Thymus (tissue), 14 donors: ENCODE measurements at places on chromosomes 1 and 21.

- no peak overlapping the region for H3K4me3 ChIP-seq
- DNase-seq, result no peak
- no peaks in the 10 kb centered on the region for H3K36me3 ChIP-seq
- no peak overlapping the region for H3K27ac ChIP-seq
Measured at GRCh38 chr1:194252199-194252598, 1065.8 kb upstream of the B3GALT2 start.

- H3K4me3 ChIP-seq, result no peak overlapping the region
- peaks cover 24% of the 10 kb centered on the region for H3K27me3 ChIP-seq
- no peak for DNase-seq
- H3K36me3 ChIP-seq, result no peaks in the 10 kb centered on the region
- H3K27ac ChIP-seq, result no peak overlapping the region
Measured at GRCh38 chr1:2113620-2114135, 63.5 kb downstream of the PRKCZ start.

- H3K27me3 ChIP-seq, result no peaks in the 10 kb centered on the region
- H3K4me1 ChIP-seq, result no peaks in the 10 kb centered on the region
- no peak overlapping the region for H3K4me3 ChIP-seq
- H3K27ac ChIP-seq, result no peak overlapping the region
Measured at GRCh38 chr1:72434070-72434469, 151.7 kb upstream of the NEGR1 start.

DNA sequence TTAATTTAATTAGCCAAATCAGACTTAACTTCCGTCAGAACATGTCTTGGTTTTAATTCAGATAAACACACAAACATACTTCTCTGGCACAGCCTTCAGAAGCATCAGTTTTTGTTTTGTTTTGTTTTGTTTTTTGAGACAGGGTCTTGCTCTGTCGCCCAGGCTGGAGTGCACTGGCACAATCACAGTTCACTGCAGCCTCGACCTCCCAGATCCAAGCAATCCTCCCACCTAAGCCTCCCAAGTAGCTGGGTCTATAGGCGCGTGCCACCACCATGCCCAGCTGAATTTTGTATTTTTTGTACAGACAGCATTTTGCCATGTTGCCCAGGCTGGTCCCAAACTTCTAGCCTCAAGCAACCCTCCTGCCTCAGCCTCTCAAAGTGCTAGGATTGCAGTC, 34.7 kb downstream of the MDM4 start:
- DNase-seq, result no peak
- peak overlapping the region; percentile 38 for H3K27ac ChIP-seq
- H3K27me3 ChIP-seq, result no peaks in the 10 kb centered on the region
- H3K4me3 ChIP-seq, result no peak overlapping the region

DNA sequence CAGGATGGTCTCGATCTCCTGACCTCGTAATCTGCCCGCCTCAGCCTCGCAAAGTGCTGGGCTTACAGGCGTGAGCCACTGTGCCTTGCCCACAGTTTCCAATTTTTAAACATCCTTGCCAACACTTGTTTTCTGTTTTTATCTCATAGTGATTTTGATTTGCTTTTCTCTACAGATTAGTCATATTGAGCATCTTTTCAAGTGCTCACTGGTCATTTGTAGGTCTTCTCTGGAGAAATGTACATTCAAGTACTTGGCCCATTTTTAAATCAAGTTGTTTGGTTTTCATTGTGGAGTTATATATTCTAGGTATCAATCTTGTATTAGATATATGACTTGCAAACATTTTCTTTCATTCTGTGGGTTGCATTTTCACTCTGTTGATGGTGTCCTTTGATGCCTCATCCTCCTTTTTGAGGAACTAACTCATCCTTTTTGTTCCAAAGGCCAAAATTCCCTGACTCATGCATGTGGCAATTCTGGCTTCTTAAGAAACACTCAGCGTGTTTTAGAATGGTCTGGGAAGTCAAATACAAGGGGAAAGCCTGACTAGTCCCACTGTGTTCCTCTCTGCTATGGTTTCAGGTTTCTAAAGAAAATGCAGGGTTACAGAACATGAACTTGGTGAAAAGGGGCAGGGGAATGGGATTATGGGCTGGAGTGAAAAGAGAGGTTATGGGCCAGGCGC, 37.3 kb downstream of the PTAFR start:
- H3K4me3 ChIP-seq, result no peak overlapping the region
- no peak for DNase-seq
- H3K36me3 ChIP-seq, result no peaks in the 10 kb centered on the region
- no peak overlapping the region for H3K27ac ChIP-seq
- no peaks in the 10 kb centered on the region for H3K27me3 ChIP-seq

GRCh38 chr1:115922801-115923200, 53.5 kb upstream of the SLC22A15 start:
- H3K27ac ChIP-seq, result no peak overlapping the region
- H3K4me3 ChIP-seq, result no peak overlapping the region
- H3K4me1 ChIP-seq, result no peaks in the 10 kb centered on the region
- no peaks in the 10 kb centered on the region for H3K36me3 ChIP-seq
- no peak for DNase-seq
- no peaks in the 10 kb centered on the region for H3K27me3 ChIP-seq

- no peak overlapping the region for H3K27ac ChIP-seq
- H3K4me1 ChIP-seq, result no peaks in the 10 kb centered on the region
Measured at GRCh38 chr1:240284656-240285414, 193.2 kb downstream of the FMN2 start.

- no peaks in the 10 kb centered on the region for H3K27me3 ChIP-seq
- no peak for DNase-seq
- H3K4me1 ChIP-seq, result no peaks in the 10 kb centered on the region
- no peak overlapping the region for H3K27ac ChIP-seq
- no peaks in the 10 kb centered on the region for H3K36me3 ChIP-seq
Measured at GRCh38 chr1:56710646-56711045, 65.5 kb downstream of the PRKAA2 start.

GRCh38 chr1:28928314-28928941, 14.1 kb downstream of the EPB41 start:
- no peaks in the 10 kb centered on the region for H3K27me3 ChIP-seq
- H3K27ac ChIP-seq, result peak overlapping the region; percentile 94
- H3K4me1 ChIP-seq, result peaks cover 33% of the 10 kb centered on the region

DNA sequence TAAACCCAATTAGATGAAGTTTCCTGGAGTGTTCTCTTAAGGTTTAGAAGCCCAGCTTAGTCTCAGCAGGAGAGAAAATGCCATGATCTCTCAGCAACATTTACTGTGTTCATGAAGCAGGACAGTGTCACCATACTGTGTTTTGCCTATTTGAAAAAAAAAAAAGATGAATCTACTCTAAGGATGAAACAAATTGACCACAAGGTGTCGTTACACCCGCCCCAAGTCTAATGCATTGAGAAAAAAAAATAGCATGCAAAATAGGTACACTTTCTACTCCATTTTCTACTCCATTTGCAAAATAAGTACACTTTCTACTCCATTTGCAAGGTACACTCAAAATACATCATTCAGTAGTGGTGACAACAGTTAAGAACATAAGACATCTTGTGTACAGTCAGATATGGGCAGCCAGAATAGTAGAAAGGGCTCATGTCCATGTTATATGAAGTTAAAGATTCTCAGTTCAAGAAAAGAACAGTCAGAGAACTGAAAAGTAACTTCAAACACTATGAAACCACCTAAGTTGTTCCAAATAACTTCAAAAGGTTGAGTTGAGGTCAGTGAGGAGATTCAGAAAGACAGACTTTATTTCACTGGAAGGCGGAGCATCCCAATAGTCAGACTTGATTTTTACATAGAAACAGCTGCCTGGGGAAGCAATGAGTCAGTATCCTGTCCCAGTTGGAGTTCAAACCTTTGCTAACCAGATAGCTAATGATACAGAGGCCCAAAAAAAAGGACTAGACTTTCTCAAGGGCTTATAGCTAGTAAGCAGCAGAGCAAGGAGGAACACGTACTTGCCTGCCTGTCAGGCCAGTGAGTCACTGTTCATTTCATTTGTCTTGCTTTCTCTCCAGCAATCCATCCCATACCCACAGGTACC, 13.3 kb downstream of the PLPPR5 start:
- no peak overlapping the region for H3K27ac ChIP-seq
- no peaks in the 10 kb centered on the region for H3K36me3 ChIP-seq
- H3K27me3 ChIP-seq, result no peaks in the 10 kb centered on the region
- no peak overlapping the region for H3K4me3 ChIP-seq

DNA sequence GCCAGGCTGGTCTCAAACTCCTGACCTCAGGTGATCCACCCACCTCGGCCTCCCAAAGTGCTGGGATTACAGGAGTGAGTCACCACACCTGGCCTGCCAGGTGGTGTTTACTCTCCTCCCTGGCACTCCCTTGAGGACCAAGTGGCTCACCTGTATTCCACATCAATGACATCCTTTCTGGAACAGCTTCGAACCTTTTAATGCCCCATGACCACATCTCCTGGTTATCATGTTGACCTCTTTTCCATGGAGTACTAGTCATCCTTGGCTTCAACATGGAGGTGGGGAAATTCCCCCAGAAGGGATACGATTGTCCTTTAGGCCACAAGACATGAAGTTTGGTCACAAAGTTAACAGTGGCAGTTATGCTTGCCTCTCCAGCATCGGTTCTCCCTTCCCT, 66.9 kb downstream of the CDC7 start:
- no peaks in the 10 kb centered on the region for H3K27me3 ChIP-seq
- H3K27ac ChIP-seq, result no peak overlapping the region
- H3K4me3 ChIP-seq, result no peak overlapping the region
- peaks cover 14% of the 10 kb centered on the region for H3K4me1 ChIP-seq

DNA sequence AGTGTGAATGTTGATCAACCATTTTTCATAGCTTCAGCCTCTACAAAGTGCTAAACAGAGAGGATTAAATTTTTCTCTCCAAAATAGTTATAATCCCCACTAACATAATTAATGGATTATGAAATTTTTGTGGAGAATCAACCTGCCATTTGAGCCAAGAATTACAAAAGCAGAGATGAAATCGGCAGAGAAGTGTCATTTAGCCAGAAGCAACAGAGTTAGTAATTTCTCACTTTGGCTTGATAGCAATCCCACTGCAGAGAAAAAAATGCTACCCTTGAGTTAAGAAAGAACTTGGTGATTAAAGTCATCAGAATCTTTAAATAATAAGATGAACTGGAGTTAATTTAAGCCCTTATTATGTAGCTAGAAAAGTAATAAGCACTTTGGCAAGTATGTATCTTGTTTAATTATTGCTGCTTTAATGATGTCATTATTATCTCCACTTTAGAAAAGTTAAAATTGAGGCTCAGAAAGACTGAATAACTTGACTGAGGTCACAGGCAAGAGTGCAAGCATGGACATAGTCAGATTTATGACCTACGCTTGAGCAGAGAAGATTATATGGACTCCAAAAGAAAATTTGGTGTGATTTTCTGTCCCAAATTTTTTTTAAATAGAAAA, 37.3 kb downstream of the RGS4 start:
- no peak overlapping the region for H3K4me3 ChIP-seq
- no peaks in the 10 kb centered on the region for H3K27me3 ChIP-seq
- H3K36me3 ChIP-seq, result no peaks in the 10 kb centered on the region
- H3K4me1 ChIP-seq, result no peaks in the 10 kb centered on the region
- no peak overlapping the region for H3K27ac ChIP-seq
- no peak for DNase-seq

- DNase-seq, result no peak
- H3K4me3 ChIP-seq, result no peak overlapping the region
- H3K36me3 ChIP-seq, result no peaks in the 10 kb centered on the region
Measured at GRCh38 chr1:94974824-94975223, 47.9 kb upstream of the CNN3 start.

GRCh38 chr21:35428489-35428888, 379.4 kb upstream of the RUNX1 start:
- peak; percentile 70 for DNase-seq
- peaks cover 6% of the 10 kb centered on the region for H3K4me1 ChIP-seq
- no peak overlapping the region for H3K27ac ChIP-seq
- no peaks in the 10 kb centered on the region for H3K36me3 ChIP-seq
- no peak overlapping the region for H3K4me3 ChIP-seq
- H3K27me3 ChIP-seq, result no peaks in the 10 kb centered on the region

- no peaks in the 10 kb centered on the region for H3K36me3 ChIP-seq
- H3K27me3 ChIP-seq, result peaks cover 55% of the 10 kb centered on the region
- H3K27ac ChIP-seq, result no peak overlapping the region
- H3K4me1 ChIP-seq, result peaks cover 2% of the 10 kb centered on the region
- no peak for DNase-seq
Measured at GRCh38 chr21:46096596-46097335, 1.1 kb upstream of the COL6A2 start.

- no peaks in the 10 kb centered on the region for H3K36me3 ChIP-seq
- H3K27me3 ChIP-seq, result no peaks in the 10 kb centered on the region
Measured at GRCh38 chr1:57748719-57749118, 324.9 kb upstream of the DAB1 start.

- no peak overlapping the region for H3K27ac ChIP-seq
- H3K36me3 ChIP-seq, result no peaks in the 10 kb centered on the region
- DNase-seq, result peak; percentile 44
- no peaks in the 10 kb centered on the region for H3K4me1 ChIP-seq
- H3K4me3 ChIP-seq, result no peak overlapping the region
- H3K27me3 ChIP-seq, result peaks cover 13% of the 10 kb centered on the region
Measured at GRCh38 chr1:41282679-41283317, 40.7 kb upstream of the SCMH1 start.

DNA sequence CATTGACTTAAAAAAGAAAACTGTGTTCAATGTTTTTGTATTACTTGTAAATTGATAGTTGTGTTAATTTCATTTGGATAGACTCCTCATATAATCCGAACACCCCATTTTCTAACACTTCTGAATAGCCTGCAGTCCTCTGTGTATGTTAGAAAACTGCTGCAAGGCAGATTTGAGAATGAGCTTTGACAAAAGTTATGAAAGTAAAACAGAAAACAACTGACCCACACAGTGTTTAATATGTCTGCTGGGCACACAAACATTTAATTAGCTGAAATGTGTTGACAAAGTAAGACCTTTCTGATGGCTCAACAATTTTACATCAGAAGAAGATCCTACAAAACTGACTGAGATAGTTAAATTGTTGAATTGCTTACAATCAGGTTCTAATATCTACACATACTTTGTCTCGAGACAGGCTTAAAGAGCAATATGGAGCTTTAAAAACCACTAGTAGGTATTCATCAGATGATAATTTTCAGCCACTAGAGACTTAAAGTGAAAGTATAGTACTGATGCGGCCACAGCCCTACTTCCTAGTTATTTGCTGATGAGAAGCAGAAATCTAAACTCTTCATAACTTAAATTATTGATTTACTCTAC, 40.0 kb upstream of the PRMT6 start:
- H3K4me1 ChIP-seq, result no peaks in the 10 kb centered on the region
- no peaks in the 10 kb centered on the region for H3K36me3 ChIP-seq
- H3K4me3 ChIP-seq, result no peak overlapping the region
- H3K27ac ChIP-seq, result no peak overlapping the region
